ENCODE measurements at places on chromosomes 1 and 21. TPM values are rescaled to one million over a fixed set of nuclear protein-coding genes. Genes with fewer than 3 reads are reported as not detected.

GRCh38 chr1:181341026-181341632, 142.2 kb upstream of the CACNA1E start:
- DNase-seq: no peak

Gene TNNT2
- not detected for total RNA-seq

GRCh38 chr21:35208810-35209517, 159.9 kb upstream of the RUNX1 start:
- DNase-seq: no peak

Gene MMEL1
- total RNA-seq: 1.4 TPM

- DNase-seq: peak; percentile 39
Measured at GRCh38 chr1:81920245-81920740, 119.6 kb downstream of the ADGRL2 start.

Gene CTTNBP2NL
- total RNA-seq: 16.9 TPM
